ENCODE measurements at places on chromosomes 7 and 10. TPM values are rescaled to one million over a fixed set of nuclear protein-coding genes. Genes with fewer than 3 reads are reported as not detected.

Gene SCART1
- polyA plus RNA-seq, result 0.37 TPM

Gene EBLN1
- polyA plus RNA-seq, result not detected

Gene IGFBP3
- 50.5 TPM for polyA plus RNA-seq

Gene CREB3L2
- 18.5 TPM for polyA plus RNA-seq

Gene GNAI1
- 41.9 TPM for polyA plus RNA-seq

Gene MTERF1
- 10.1 TPM for polyA plus RNA-seq

Gene CDHR3
- 3.6 TPM for polyA plus RNA-seq

Gene GPR26
- not detected for polyA plus RNA-seq

Gene CALCR
- 0.97 TPM for polyA plus RNA-seq

Gene DNAH11
- 0.58 TPM for polyA plus RNA-seq

Gene CALHM3
- polyA plus RNA-seq, result not detected

Gene FAM25C
- polyA plus RNA-seq, result not detected

Gene ZNF488
- 4.0 TPM for polyA plus RNA-seq

Gene CALML3
- polyA plus RNA-seq, result 15.9 TPM
